ENCODE measurements at places on chromosomes 5 and 9. TPM values are rescaled to one million over a fixed set of nuclear protein-coding genes. Genes with fewer than 3 reads are reported as not detected.

Gene DIRAS2
- 0.09 TPM for total RNA-seq

Gene CHSY3
- 1.3 TPM for total RNA-seq

Gene SLC6A3
- total RNA-seq = not detected

Gene FAM221B
- total RNA-seq = not detected

Gene DELE1
- total RNA-seq = 33.1 TPM

Gene GOLGA1
- 6.7 TPM for total RNA-seq

Gene PPP3R2
- 0.09 TPM for total RNA-seq

Gene OR1L4
- not detected for total RNA-seq

Gene IL13
- total RNA-seq = not detected

Gene CCNI2
- not detected for total RNA-seq

Gene FBN2
- total RNA-seq = 14.7 TPM

Gene SOHLH1
- total RNA-seq = not detected

Gene TSSK1B
- total RNA-seq = 0.16 TPM

Gene DOK3
- 1.1 TPM for total RNA-seq

Gene CMYA5
- 5.9 TPM for total RNA-seq

Gene ESM1
- total RNA-seq = 2.7 TPM

Gene RNF208
- 0.09 TPM for total RNA-seq

Gene RNF145
- 47.3 TPM for total RNA-seq

Gene HCN1
- not detected for total RNA-seq

Gene CCDC187
- total RNA-seq = under 0.01 TPM

Gene RASEF
- 0.16 TPM for total RNA-seq

Gene SH3RF2
- 0.79 TPM for total RNA-seq

Gene CARD19
- total RNA-seq = 60.1 TPM

Gene CARTPT
- total RNA-seq = not detected

Gene LECT2
- not detected for total RNA-seq

All from bronchial smooth muscle cell (primary cell).